ENCODE measurements at places on chromosomes 1 and 21.

- DNase-seq: peak; percentile 43
Measured at GRCh38 chr1:218546314-218546713, 201.2 kb downstream of the TGFB2 start.

- no peak for DNase-seq
Measured at GRCh38 chr1:63099188-63099587, 223.2 kb upstream of the FOXD3 start.

DNA sequence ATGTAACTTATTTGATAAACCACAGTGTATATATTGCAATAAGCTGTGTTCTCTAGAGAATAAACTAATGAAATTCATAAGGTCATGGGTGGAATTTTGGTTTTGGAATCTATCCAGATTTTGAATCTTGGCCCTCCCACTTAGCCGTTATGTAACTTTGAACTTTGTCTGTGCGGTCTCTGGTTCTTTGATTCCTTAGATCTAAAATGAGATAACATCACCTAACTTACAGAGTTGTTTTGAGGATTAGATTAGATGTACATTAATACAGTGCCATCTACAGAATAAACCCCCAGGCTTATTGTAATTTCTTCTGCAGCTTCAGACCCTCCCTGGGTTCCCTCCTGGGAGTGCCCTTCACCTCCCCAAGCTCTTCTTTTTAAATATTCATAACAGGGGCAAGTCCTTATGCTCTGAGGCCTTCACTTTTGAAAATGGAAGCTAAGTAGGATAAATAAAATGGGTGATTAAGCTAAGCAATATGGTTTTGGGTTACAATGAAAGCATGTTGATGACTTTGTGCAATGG lies 124.3 kb downstream of the ATG4C start:
- DNase-seq: no peak

DNA sequence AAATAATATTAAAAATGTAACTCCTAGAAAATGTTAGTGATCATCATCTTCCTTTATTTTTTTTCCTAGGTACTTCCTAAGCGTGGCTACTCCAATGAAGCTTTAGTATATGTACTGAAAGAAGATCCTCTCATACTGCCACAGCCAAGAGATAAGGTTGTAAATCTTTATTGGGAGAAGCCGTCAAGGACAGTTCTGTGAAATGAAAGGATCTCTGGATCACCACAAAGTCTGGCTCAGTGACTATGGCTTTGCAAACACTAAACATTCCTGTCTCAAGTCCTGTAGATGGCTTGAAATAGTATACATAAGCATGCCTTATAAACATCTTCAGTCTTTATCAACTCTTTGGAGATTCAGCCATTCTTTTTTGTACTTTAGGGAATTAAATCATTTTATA lies 61.2 kb upstream of the DPH5 start:
- DNase-seq: no peak

DNA sequence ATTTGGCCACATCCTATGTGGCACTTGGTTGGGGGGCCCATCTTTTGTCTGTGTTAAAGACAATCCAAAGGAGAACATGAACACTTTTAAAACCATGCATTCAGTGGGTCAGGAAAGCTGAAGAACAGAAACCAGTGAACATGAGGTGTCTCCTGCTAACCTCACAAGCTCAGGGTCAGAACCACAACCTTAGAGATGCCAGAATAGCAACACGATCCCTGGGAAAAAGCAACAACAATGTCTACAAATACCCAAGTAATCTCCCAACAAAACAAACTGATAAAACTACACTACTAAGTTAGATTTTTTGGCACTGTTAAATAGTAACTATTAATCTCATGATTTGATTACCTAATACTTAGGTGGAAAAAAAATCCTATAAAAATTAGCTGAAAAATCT lies 34.1 kb upstream of the GNG4 start:
- no peak for DNase-seq

GRCh38 chr1:8987881-8988617 lies 38.2 kb downstream of the SLC2A7 start:
- DNase-seq: peak; percentile 61

- DNase-seq: no peak
Measured at GRCh38 chr1:87464022-87464490, 135.4 kb downstream of the LMO4 start.

GRCh38 chr1:1225238-1225845 lies 6.5 kb downstream of the SDF4 start:
- no peak for DNase-seq

DNA sequence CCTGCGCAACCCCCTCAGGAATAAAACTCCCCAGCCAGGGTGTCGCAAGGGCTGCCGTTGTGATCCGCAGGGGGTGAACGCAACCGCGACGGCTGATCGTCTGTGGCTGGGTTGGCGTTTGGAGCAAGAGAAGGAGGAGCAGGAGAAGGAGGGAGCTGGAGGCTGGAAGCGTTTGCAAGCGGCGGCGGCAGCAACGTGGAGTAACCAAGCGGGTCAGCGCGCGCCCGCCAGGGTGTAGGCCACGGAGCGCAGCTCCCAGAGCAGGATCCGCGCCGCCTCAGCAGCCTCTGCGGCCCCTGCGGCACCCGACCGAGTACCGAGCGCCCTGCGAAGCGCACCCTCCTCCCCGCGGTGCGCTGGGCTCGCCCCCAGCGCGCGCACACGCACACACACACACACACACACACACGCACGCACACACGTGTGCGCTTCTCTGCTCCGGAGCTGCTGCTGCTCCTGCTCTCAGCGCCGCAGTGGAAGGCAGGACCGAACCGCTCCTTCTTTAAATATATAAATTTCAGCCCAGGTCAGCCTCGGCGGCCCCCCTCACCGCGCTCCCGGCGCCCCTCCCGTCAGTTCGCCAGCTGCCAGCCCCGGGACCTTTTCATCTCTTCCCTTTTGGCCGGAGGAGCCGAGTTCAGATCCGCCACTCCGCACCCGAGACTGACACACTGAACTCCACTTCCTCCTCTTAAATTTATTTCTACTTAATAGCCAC lies 696 bp downstream of the TGFB2 start:
- peak; percentile 81 for DNase-seq

- no peak for DNase-seq
Measured at GRCh38 chr1:107817935-107818334, 147.0 kb downstream of the VAV3 start.

DNA sequence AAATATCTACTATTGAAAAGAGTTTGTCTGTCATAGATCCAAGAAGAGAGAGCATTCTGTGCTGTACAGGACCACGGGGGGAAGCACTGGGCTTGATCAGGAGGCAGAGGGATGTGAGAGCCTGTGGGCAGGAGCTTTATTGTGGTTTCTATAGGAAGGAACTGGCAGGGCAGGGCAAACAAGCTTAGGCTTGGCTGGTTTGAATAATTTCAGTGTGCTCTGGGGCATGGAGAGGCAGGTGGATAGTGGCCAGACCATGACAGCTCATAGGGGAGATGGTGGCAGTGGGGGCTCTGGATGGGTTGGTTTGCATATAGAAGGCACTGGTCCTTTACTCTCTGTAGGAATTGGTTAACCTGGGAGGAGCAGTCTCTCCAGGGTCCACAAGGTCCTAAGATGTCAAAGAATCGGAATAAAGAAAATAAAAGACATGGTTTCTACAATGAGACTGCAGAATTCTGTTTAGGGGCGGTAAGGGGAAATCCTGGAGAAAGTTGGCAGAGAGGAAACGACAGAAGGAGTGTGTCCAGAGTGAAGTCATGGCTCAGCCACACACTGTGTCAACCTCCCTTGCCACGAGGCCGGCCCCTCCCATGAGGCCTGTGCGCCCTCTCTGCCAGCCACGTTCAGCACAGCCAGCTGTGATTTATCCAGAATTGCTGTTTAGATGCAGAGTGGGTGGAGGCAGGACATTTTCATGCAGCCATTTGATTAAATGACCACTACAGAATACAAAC lies 81.7 kb upstream of the PGBD5 start:
- no peak for DNase-seq

DNA sequence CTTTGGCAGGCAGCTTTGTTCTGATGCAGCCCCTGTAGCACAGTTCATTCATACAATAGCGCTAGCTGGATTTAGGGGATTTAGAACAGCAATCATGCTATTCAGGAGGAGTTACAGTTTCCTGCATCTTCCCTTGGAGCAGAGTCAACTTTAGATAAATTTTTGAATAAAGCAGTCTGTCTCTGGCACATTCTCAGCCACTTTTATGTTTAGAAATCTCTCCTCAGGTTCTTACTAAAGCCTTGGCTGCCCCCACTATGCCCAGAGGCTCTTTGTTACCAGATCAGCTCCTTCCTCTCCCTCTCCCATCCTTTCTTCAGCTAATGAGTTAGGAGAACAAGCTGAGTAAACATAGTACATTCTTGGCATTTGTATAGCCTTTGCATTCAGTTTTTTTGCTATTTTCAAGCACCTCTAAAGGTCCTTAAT lies 17.0 kb upstream of the PIGC start:
- no peak for DNase-seq

GRCh38 chr1:197614916-197615692 lies 160.2 kb downstream of the DENND1B start:
- DNase-seq: peak; percentile 63

GRCh38 chr1:153745417-153745816 lies 17.6 kb downstream of the INTS3 start:
- DNase-seq: no peak

GRCh38 chr1:13590486-13590885 lies 6.9 kb downstream of the PDPN start:
- DNase-seq: no peak

DNA sequence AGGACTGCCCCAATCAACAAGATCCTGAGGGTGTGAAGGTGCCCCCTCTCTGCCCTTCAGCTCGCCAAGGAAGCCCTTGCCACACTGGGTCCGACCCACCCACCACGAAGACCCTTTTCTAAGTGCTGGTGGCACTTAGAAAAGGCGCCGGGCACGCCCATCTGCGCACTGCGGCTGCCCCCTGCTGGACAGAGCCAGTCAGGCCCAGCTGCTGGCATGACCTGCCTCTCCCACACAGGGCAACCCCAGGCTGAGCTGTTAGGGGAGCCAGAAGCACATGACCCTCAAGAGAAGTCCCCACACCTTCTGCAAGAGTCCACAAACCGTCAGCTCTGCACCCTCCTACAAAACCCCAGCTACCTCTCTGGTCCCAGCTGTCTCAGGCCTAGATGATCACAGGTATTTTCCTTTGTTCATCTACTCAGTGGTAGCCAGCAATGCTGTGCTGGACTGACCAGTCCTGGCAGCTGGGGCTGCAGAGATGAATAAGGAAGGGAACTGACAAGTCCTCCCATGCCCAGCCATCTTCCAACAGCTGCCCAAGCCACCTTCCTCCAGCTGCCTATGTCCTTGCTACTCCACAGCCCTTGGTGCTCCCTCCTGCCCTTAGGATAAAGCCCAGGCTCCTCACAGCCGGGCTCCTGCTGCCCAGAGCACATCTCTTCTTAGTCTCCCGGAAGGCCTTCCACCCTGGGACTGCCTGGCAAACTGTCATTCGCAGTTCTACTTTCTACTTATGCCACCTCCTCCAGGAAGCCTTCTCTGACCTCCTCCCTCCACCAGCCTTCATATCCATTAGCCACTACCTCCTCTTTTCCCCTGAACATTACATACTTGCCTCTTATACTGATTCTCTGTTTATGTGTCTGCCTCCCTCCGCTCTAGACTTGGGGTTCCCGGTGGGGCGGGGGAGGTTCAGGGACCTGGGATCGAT lies 39.8 kb upstream of the ZC3H12A start:
- DNase-seq: peak; percentile 63

Measured in ELR (cell line).